Vein endothelial cell (primary cell): ENCODE measurements at places on chromosomes 3 and 15. TPM values are rescaled to one million over a fixed set of nuclear protein-coding genes. Genes with fewer than 3 reads are reported as not detected.

Gene IGSF10
- under 0.01 TPM in 1 of 2 replicates, not detected in the other for total RNA-seq

Gene CSPG4
- total RNA-seq = 0.19 and 0.33 TPM in 2 replicates

Gene PLA2G4F
- total RNA-seq = not detected in 2 replicates

Gene CX3CR1
- total RNA-seq = not detected in 2 replicates

Gene HEG1
- 35.6 and 50.8 TPM in 2 replicates for total RNA-seq

Gene SLC12A8
- 0.65 and 0.86 TPM in 2 replicates for total RNA-seq

Gene ZNF148
- total RNA-seq = 31.7 and 37.2 TPM in 2 replicates

Gene GOLGA8Q
- 0.33 and 0.48 TPM in 2 replicates for total RNA-seq

Gene THSD4
- total RNA-seq = 34.6 and 44.1 TPM in 2 replicates

Gene CHAC1
- 5.8 and 7.8 TPM in 2 replicates for total RNA-seq

Gene CHRD
- total RNA-seq = under 0.01 and 0.19 TPM in 2 replicates

Gene GHSR
- total RNA-seq = not detected in 2 replicates

Gene TMEM266
- total RNA-seq = under 0.01 TPM in 1 of 2 replicates, not detected in the other

Gene ARHGAP31
- 63.7 and 74.6 TPM in 2 replicates for total RNA-seq

Gene MAGEL2
- 0.10 and 0.33 TPM in 2 replicates for total RNA-seq

Gene PLCH1
- 0.10 and 0.33 TPM in 2 replicates for total RNA-seq

Gene TMEM207
- total RNA-seq = not detected in 2 replicates

Gene NPAP1
- total RNA-seq = not detected in 2 replicates

Gene STRC
- total RNA-seq = not detected in 2 replicates

Gene GOLGA6A
- not detected in 2 replicates for total RNA-seq

Gene CPA3
- total RNA-seq = 0.48 and 0.98 TPM in 2 replicates

Gene HESX1
- total RNA-seq = 0.33 and 0.67 TPM in 2 replicates

Gene RASGRF1
- total RNA-seq = not detected in 2 replicates

Gene CKMT1A
- not detected in 2 replicates for total RNA-seq

Gene DPPA2
- not detected in 2 replicates for total RNA-seq

Gene SFMBT1
- 3.2 and 5.6 TPM in 2 replicates for total RNA-seq

Gene PLA2G4D
- total RNA-seq = not detected in 2 replicates

Gene ARL14
- 0.29 TPM in 1 of 2 replicates, not detected in the other for total RNA-seq

Gene LTF
- total RNA-seq = under 0.01 and 0.10 TPM in 2 replicates

Gene OR5K2
- total RNA-seq = not detected in 2 replicates

Gene GPR171
- not detected in 2 replicates for total RNA-seq

Gene TMEM42
- 5.7 and 11.1 TPM in 2 replicates for total RNA-seq

Gene RHO
- total RNA-seq = not detected in 2 replicates

Gene SYNPR
- not detected in 2 replicates for total RNA-seq

Gene LINGO1
- total RNA-seq = 0.19 and 0.33 TPM in 2 replicates

Gene NR2E3
- total RNA-seq = 0.19 TPM in 1 of 2 replicates, not detected in the other

Gene MYZAP
- total RNA-seq = 12.7 and 14.4 TPM in 2 replicates

Gene MAN2C1
- 158 and 204 TPM in 2 replicates for total RNA-seq

Gene LYZL4
- not detected in 2 replicates for total RNA-seq

Gene PLA2G4B
- total RNA-seq = 0.67 and 28.1 TPM in 2 replicates

Gene FBN1
- total RNA-seq = 103 and 127 TPM in 2 replicates

Gene IL20RB
- 0.33 and 1.3 TPM in 2 replicates for total RNA-seq

Gene FAM81A
- total RNA-seq = 0.19 TPM in 1 of 2 replicates, not detected in the other

Gene ANKUB1
- not detected in 2 replicates for total RNA-seq

Gene DTWD1
- 11.1 and 12.6 TPM in 2 replicates for total RNA-seq

Gene CYP8B1
- total RNA-seq = not detected in 2 replicates

Gene INSYN1
- 0.10 and 0.65 TPM in 2 replicates for total RNA-seq

Gene GOLGA6L4
- 1.3 and 2.0 TPM in 2 replicates for total RNA-seq

Gene TRH
- total RNA-seq = not detected in 2 replicates

Gene PPM1L
- 3.3 and 4.7 TPM in 2 replicates for total RNA-seq

Gene LDHAL6B
- not detected in 2 replicates for total RNA-seq
